CD4-positive, alpha-beta T cell treated with Interferon gamma for 1 hour (primary cell): ENCODE measurements at places on chromosomes 13 and 19.
A peak's percentile ranks its signal among the peaks of the same experiment; 100 is the strongest.

- DNase-seq = peak; percentile 56
Measured at GRCh38 chr19:39506944-39507714, 7.8 kb upstream of the SELENOV start.

GRCh38 chr13:75788481-75788981 is 152.4 kb downstream of the LMO7 start:
- no peak for DNase-seq

DNA sequence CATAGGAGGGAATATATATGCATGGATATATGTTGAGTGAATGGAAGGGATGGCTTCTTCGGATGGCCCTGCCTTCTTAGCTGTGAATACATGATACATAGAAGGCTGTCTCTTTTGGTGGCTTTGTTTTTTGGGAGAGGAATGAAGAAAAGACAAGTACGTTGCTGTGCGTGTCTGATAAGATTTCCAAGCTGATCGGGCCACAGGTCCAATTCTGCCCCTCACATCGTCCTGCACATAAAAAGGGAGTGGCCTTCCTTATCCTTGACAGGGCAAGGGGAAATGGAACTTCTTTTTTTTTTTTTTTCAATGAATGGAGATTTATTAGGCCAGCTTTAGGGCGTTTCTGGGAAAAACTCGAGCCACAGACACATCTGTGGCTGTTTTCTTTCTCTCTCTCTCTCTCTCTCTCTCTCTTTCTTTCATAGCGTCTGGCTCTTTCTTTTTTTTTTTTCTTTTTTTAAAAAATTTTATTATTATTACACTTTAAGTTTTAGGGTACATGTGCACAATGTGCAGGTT is 103.8 kb upstream of the SPATA13 start:
- DNase-seq = no peak

DNA sequence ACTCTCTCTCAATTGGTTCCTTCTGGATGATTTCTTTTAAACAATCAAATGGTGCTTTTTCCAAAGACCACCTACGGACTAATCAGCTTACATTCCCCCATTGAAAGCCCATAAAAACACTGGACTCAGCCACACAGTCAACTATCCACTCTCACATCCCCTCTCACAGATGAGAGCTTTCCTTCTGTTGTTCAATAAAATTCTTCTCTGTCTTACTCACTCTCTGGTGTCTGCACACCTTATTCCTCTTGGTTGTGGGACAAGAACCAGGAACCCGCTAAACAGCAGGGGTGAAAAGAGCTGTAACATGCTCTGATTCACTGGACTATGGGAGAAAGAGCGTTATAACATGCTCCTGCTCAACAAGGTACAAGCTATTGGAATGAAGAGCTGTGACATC is 2896.2 kb downstream of the PCDH9 start:
- no peak for DNase-seq

DNA sequence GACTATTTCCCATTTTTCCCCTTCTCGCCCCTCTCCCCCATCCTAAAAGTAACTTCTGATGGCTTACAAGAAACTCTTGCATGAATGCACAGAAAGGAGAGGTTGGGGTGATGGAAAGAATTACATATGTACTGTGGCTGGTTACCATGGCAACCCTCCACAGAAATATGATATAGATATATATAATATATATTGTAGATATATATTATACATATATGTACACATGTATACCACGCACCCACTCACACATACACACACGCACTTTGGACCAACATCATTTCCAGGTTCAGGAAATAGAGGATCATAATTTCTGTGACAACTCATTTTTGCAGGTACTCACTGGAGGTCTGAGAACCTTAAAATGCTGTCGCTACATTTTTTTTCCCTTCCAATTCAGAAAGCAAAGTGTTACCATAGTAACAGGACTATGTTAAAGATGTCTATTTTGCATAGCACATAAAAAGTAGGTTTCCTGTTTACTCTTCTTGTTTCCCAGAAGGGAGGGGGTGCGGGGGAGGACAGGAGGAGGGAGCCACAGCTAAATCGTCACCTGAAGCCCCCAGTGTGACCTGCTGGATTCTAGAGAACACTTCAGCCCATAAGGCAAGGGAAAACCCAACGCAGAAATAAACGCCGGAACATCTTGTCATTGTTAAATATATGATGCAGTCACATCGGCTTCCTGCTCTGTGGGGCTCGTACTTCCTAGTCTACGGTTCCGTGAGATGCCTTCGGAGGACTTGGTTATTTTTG is 44.7 kb downstream of the EFNB2 start:
- DNase-seq = peak; percentile 35

- peak; percentile 1 for DNase-seq
Measured at GRCh38 chr13:73090116-73090822, 31.5 kb downstream of the KLF5 start.

- no peak for DNase-seq
Measured at GRCh38 chr19:21454901-21455300, 50.5 kb upstream of the ZNF429 start.

- no peak for DNase-seq
Measured at GRCh38 chr19:31515931-31516330, 166.7 kb upstream of the TSHZ3 start.

DNA sequence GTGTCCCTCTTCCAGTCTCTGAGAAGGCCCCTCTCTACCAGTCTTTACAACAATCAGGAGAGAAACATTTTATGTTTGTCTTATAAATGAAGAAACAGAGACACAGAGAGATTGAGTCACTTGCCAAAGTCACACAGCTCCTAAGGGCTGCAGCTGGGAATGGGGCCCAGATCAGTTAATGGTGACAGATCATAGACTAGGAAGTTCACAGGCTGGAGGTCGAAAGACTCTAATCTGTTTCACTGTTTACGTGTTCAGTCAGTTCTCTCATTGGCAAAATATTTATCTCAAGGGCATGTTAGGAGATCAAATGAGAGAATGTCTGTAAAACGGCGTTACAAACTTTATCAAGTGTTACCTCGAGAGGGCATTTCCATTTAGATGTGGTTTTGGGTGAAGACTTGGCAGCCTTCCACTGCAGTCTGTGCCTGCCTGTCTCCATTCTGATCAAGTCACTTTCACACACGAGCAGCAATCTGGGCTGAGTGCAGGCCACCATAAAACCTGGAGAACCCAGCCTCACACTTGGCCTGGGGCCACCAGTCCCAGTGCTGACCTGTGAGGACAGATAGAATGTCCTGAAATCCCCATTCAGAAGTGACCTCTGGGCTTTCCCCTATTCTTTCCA is 65.1 kb downstream of the SIAH3 start:
- no peak for DNase-seq

GRCh38 chr13:78787190-78787589 is 128.2 kb upstream of the OBI1 start:
- DNase-seq = no peak

- DNase-seq = no peak
Measured at GRCh38 chr19:58497634-58498170, 14.1 kb downstream of the SLC27A5 start.

DNA sequence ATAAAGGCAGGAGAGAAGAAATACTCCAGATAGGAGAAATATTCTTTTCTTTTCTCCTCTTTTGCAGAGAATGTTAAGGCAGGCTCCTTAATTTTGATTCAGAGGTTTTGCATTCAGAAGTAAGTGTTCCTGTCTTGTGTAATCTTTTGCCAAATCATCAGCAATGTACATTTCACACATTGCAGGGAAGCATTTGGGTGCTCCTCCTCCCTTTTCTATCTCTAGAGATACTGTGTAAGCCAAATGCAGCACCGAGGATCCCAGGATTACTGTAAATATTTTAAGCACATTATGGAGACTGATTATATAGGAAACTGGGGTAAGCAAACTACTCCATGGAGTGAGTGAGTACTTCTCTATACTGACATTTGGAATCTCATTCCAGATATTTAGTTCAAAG is 7.2 kb downstream of the ATP8A2 start:
- DNase-seq = no peak

DNA sequence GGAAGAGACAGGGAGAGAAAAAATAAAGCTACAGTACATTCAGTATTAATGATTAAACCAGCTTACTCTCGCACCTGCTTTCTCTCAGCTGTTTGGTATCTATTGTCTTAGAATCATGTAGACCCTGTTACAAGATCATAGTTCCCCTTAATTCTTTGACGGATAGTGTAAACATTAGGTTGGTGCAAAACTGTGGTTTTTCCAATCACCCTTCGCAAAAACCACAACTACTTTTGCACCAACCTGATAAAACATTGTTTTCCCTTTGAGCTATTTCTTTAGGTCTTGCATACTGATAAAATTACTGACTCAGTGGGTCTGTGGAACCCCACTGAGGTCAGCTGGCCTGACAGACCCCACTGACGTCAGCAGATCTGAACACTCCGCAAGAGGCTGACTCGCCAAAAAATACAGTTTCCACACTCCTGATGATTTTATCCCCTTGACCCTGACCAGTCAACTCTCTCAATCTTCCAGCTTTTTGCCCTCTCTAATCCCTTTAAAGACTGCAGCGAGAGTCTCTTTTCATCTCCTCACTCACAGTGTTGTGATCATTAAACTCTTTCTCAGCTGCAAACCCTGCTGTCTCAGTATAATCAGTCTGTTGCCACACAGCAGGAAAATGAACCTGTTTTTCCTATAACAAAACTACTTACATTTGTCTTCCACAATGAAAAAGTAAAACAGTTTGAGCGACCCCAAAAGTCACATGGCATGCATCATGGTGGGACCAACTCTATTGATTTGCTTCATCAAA is 123.9 kb downstream of the SLITRK6 start:
- DNase-seq = no peak

DNA sequence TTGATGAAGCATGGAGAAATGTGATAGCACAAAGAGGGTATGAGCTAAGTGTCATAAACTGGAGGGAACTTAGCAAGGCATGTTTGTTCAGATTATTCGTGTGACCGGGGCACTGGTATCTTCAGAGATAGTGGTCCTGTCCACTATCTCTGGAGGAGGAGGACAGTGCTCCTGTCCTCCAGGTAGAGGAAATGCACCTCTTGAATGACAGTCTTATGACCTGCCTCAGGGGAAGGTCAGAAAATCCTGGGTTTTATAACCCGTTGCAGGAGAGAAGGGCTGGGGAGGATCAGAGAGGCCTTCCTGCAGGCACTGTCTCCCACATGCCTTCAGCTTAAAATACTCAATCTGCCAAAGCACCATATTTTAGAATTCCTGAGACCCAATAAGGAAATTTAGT is 213.5 kb upstream of the UBL3 start:
- no peak for DNase-seq

- DNase-seq = no peak
Measured at GRCh38 chr19:37218592-37218935, 550 bp downstream of the ZNF383 start.

- no peak for DNase-seq
Measured at GRCh38 chr19:54515156-54515555, 12.5 kb downstream of the LAIR2 start.

- DNase-seq = no peak
Measured at GRCh38 chr19:45817725-45818301, 2.7 kb upstream of the RSPH6A start.

- no peak for DNase-seq
Measured at GRCh38 chr13:62760724-62761123, 1345.1 kb upstream of the PCDH20 start.

DNA sequence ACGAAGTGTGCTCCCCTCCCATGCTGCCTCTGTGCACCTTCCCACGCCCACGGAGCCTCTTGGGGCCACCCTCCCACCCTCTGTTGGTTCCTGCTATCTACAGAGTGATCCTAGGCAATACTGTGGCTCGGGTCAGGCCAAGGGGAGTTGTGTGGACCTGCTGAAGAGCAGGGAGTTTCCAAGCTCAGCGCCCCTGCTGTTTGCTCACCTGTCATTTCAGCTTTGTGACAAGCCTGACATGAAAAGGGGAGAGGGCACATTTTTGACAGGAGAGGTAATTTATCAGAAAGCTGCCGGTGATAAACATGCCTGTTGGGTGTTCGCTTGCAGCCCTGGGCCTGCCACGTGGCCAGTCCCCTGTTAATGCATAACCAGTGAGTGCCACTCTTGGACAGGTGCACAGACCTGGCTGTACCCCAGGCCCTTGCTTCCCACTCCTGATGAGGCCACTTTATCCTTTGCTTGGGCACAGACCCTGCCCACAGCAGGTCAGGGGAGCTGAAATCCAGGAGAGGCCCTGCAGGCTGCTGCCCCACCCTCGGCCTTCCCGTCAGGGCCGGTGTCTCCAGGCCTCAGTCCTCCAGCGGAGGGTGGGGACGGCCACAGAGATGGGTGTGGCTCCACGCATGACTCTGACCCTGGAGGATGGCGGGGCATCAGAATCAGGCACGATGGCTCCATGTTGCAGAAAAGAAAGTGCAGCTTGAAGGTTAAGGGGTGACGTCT is 201.5 kb upstream of the GPR12 start:
- no peak for DNase-seq

GRCh38 chr19:46714444-46715106 is 2.3 kb downstream of the PRKD2 start:
- peak; percentile 67 for DNase-seq

- DNase-seq = no peak
Measured at GRCh38 chr13:22311734-22312404, 641.0 kb downstream of the FGF9 start.

DNA sequence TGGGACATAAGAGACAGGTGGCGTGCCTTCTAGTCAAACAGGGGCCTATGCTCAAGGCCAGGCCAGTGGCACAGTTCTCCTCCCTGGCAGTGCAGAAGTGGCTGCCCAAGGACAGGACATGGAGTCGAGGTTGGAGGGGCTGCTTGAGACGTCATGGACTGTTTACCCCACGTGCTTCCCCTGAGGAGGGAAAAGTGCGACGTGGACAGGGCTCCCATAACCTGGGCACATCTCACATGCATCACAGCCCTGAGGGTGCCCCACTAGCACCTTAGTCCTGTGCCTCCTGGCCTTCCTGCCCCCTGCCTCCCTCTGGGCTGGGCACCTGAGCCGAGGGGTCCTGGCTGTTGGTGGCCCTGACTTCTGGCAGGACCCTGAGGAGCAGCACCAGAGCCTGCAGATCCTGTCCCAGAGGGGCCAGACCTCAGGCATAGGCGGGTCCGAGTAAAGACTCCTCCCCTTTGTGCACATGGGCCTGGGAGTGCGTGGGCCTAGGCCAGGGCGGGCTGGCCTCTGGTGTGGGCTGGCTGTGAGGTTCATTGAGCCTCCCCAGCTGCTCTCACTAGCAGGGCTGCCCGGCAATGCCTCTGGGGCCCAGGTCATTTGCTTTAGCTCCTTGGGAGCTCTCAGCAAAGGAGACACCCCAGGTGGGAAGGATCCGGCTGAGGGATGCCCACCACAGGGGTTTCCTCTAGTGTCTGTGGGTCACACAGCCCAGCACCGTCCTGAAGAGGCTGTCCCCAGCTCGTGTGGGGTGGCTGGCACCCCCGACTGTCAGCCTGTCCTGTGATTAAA is 65.7 kb downstream of the CEBPG start:
- DNase-seq = no peak
